ENCODE measurements at places on chromosomes 12 and 14. TPM values are rescaled to one million over a fixed set of nuclear protein-coding genes. Genes with fewer than 3 reads are reported as not detected.

- no peaks in the 10 kb centered on the region for H3K36me3 ChIP-seq
- H3K27me3 ChIP-seq: no peaks in the 10 kb centered on the region
- no peak overlapping the region for H3K4me3 ChIP-seq
- no peak for DNase-seq
- no peaks in the 10 kb centered on the region for H3K4me1 ChIP-seq
- no peak overlapping the region for H3K27ac ChIP-seq
Observed at GRCh38 chr12:69524755-69525469, 54.7 kb downstream of the FRS2 start.

GRCh38 chr14:68449561-68450181 lies 343.2 kb downstream of the ZFP36L1 start:
- peak overlapping the region; percentile 40 for H3K27ac ChIP-seq
- peak; percentile 60 for DNase-seq
- H3K27me3 ChIP-seq: no peaks in the 10 kb centered on the region
- no peaks in the 10 kb centered on the region for H3K36me3 ChIP-seq

GRCh38 chr12:92143258-92143657 lies 2.4 kb downstream of the BTG1 start:
- no peaks in the 10 kb centered on the region for H3K27me3 ChIP-seq
- H3K4me1 ChIP-seq: peaks cover 28% of the 10 kb centered on the region
- H3K27ac ChIP-seq: no peak overlapping the region
- H3K4me3 ChIP-seq: peak overlapping the region; percentile 94
- H3K36me3 ChIP-seq: peaks cover 30% of the 10 kb centered on the region

- peak overlapping the region; percentile 99 for H3K4me3 ChIP-seq
- H3K36me3 ChIP-seq: no peaks in the 10 kb centered on the region
- peaks cover 5% of the 10 kb centered on the region for H3K27me3 ChIP-seq
- H3K27ac ChIP-seq: no peak overlapping the region
- DNase-seq: peak; percentile 74
Observed at GRCh38 chr12:67068204-67068731, 200.9 kb upstream of the CAND1 start.

DNA sequence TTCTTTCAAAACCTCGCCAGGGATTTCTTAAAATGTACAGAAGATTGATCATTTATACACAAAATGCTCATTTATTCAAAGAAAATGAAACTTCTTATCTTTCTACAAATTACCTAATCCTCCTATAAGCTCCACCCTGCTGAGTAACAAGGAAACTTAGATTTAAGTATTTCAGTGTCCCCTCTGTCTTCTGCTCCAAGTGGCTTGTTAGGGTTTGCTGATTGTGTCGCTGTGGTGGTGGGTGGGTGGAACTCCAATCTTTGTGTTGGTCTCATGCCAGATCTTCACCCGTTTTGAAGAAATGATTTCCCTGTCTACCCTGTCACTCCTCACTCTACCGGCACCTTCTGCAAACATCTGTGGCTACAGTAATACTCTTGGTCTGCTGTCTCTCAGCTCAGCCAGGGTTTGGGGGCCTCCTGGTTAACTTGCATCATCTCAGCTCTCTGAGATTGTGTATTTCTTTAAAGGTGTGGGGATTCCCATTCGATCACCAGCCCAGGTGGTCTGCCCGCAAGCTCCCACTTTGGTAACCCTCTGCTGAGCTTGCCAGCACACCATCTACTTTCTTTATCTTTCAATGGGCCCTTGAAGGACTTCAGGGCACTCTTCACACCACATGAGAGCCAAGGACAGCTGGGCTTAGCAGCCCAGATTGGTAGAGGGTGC lies 73.8 kb downstream of the DRAM1 start:
- H3K36me3 ChIP-seq: no peaks in the 10 kb centered on the region
- H3K27ac ChIP-seq: no peak overlapping the region
- H3K4me3 ChIP-seq: no peak overlapping the region
- H3K27me3 ChIP-seq: no peaks in the 10 kb centered on the region

DNA sequence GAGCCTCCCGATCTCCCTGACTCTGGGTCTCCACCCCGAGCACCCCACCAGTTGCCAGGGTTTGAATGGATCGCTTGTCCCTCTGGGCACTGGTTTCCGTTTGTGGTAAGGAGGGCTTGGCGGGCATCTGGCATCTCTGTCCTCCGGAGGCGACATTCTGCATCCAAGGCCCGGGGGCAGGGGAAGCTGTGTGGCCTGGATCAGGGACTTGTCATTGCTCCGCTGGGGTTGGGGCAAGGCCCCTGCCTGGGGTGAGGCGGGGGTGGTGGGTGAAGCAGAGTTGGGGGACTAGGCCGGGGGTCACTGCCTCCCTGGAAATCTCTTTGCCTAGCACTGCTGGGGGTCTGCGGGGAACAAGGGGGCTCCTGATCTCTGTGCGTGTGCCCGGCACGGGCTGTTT lies 30.2 kb downstream of the KIF26A start:
- H3K36me3 ChIP-seq: no peaks in the 10 kb centered on the region
- no peak overlapping the region for H3K27ac ChIP-seq
- no peaks in the 10 kb centered on the region for H3K27me3 ChIP-seq
- peaks cover 28% of the 10 kb centered on the region for H3K4me1 ChIP-seq
- DNase-seq: no peak
- H3K4me3 ChIP-seq: no peak overlapping the region

DNA sequence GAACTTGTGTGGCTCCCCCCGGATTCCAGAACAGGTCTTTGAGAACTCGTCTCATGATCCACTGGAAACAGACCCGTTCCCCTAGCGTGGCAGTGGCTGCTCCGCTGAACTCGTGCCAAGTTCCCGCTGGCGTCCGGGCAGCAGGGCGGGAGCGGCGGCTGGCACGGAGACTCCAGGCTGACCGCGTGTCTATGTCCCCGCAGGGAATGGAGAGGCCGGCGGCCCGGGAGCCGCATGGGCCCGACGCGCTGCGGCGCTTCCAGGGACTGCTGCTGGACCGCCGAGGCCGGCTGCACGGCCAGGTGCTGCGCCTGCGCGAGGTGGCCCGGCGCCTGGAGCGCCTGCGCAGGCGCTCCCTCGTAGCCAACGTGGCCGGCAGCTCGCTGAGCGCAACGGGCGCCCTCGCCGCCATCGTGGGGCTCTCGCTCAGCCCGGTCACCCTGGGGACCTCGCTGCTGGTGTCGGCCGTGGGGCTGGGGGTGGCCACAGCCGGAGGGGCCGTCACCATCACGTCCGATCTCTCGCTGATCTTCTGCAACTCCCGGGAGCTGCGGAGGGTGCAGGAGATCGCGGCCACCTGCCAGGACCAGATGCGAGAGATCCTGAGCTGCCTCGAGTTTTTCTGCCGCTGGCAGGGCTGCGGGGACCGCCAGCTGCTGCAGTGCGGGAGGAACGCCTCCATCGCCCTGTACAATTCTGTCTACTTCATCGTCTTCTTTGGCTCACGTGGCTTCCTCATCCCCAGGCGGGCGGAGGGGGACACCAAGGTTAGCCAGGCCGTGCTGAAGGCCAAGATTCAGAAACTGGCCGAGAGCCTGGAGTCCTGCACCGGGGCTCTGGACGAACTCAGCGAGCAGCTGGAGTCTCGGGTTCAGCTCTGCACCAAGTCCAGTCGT lies 1.5 kb downstream of the APOLD1 start:
- no peaks in the 10 kb centered on the region for H3K36me3 ChIP-seq
- no peak overlapping the region for H3K27ac ChIP-seq
- no peak overlapping the region for H3K4me3 ChIP-seq
- peak; percentile 40 for DNase-seq
- peaks cover 31% of the 10 kb centered on the region for H3K4me1 ChIP-seq

- no peak overlapping the region for H3K27ac ChIP-seq
- H3K27me3 ChIP-seq: no peaks in the 10 kb centered on the region
- H3K4me3 ChIP-seq: no peak overlapping the region
- H3K36me3 ChIP-seq: no peaks in the 10 kb centered on the region
Observed at GRCh38 chr12:67080637-67081036, 188.5 kb upstream of the CAND1 start.

DNA sequence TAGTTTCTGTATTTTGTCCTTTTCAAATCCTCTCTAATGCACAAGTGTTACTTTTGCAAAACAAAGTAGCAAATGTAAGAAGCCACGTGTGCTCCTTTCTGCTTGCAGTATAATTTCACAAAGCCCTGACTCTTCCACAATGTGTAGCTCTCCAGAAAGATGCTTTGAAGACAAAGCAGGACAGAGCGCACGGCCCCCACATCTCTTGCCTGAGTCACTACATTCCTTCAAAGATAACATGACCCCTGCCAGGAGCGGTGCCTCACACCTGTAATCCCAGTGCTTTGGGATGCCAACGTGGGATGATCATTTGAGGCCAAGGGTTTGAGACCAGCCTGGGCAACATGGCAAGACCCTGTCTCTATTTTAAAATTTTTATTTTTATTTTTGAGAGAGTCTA lies 40.5 kb downstream of the JAG2 start:
- DNase-seq: no peak
- no peak overlapping the region for H3K27ac ChIP-seq
- no peaks in the 10 kb centered on the region for H3K4me1 ChIP-seq
- no peaks in the 10 kb centered on the region for H3K36me3 ChIP-seq

Gene HRK
- not detected for total RNA-seq

Gene TDP1
- total RNA-seq: 59.2 TPM

Gene KRT6B
- total RNA-seq: not detected

Measured in neural progenitor cell (in vitro differentiated cells).